ENCODE measurements at places on chromosomes 4 and X.

GRCh38 chr4:95289028-95289634, 259.6 kb downstream of the UNC5C start:
- no peak for DNase-seq

DNA sequence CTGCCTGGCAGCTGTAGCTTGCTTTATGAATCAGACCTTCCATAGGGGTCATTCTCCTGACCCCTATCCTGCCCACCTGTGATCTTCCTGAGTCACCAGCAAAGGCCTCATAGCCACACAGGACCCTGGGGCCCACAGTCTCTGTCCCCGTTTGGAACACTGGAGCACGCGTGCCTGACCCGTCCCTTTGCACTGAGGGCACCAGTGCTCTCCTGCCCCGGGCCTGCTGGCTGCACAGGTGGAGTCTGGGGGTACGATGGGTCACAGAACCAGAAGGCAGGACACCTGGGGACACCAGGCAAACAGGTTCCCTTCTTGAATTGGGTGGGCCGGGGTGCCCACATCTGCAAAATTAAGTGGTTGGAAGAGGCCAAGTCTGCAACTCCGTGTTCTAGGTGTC, 97.2 kb downstream of the CPZ start:
- no peak for DNase-seq

- no peak for DNase-seq
Observed at GRCh38 chr4:138301536-138301935, 59.4 kb upstream of the SLC7A11 start.

GRCh38 chr4:168925789-168926490, 84.1 kb downstream of the CBR4 start:
- DNase-seq: no peak
